ENCODE measurements at places on chromosomes 1 and 21. TPM values are rescaled to one million over a fixed set of nuclear protein-coding genes. Genes with fewer than 3 reads are reported as not detected.

DNA sequence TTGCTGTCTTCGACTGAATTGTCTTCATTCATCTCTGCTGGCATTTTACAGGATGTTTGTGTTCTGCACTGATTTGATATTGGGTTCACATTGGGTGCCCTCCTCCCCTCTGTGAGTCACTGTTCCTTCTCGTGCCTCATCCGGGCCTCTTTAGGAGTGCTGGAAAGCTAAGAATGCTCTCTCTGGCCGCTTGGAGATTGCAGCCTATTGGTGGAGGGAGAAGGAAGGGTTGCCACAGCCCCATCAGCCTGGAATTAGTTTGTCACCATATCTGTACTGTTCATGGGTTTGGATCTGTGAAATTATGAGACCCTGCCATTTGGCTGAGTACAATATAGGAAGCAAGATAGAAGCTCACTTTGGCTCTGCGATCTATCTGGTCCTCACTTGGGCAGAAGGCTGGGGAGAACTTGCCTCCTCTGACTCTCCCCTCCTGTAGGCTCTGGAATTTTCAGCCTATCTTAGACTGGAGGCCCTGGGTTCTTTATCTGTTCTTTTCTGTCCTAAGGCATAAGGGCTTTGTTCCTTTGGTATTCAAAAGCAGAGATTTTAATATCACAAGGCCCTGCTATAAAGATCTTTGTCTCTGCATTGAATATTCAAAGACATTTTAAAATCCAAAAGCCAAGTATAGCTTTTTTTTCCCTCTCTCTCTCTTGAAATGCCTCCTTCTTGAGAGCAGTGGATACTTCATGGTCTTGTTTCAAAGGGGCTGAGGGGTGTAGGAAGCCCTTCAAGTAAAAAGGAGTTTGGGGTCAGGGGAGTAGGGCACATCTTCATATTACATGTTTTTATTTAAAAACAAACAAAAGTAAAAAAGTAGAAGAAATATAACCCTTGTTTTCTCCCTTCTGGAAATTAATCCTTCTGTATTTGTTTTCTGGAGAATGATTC, 347.9 kb downstream of the ZP4 start:
- H3K36me3 ChIP-seq: no peaks in the 10 kb centered on the region
- H3K27me3 ChIP-seq: no peaks in the 10 kb centered on the region
- no peak overlapping the region for H3K27ac ChIP-seq
- H3K4me3 ChIP-seq: no peak overlapping the region
- DNase-seq: no peak

DNA sequence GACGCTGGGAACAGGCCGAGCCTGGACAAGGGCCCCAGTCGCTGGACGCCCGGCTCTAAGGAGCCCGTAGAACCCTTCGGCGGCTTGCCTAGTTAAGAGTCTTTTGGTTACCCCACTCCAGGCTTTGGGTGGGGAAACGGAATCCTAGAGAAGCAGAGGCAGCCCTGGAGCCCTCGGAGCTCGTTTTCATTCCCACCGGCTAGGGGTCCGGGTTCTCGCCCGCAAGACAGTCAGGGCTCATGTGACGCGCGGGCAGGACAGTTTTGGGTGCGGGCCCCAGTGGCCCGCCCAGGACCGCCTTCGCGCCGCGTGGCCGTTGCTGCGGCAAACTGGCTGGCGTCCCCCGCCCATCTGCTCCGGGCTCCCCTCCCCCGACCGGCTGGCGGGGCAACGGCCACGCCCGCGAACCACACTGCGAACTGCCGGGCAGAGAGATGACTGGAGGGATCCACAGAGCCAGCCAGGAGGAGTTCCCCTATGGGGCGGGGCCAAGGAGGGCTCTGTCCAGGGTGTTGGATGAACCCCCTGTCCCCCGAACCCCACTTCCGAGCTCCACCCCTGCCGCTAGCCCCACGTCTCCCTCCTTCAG, 829 bp upstream of the HES2 start:
- H3K27ac ChIP-seq: no peak overlapping the region
- H3K27me3 ChIP-seq: peaks cover 80% of the 10 kb centered on the region
- no peaks in the 10 kb centered on the region for H3K4me1 ChIP-seq

GRCh38 chr1:221264848-221265247, 385.6 kb downstream of the HLX start:
- H3K4me3 ChIP-seq: no peak overlapping the region
- H3K27ac ChIP-seq: no peak overlapping the region
- no peaks in the 10 kb centered on the region for H3K27me3 ChIP-seq
- no peak for DNase-seq
- peaks cover 3% of the 10 kb centered on the region for H3K4me1 ChIP-seq

GRCh38 chr1:176379626-176380339, 83.2 kb upstream of the PAPPA2 start:
- no peaks in the 10 kb centered on the region for H3K36me3 ChIP-seq
- no peak overlapping the region for H3K4me3 ChIP-seq

The CHRM3 gene
- 3.0 TPM for total RNA-seq

- no peak overlapping the region for H3K27ac ChIP-seq
- no peaks in the 10 kb centered on the region for H3K4me1 ChIP-seq
- H3K4me3 ChIP-seq: no peak overlapping the region
- H3K27me3 ChIP-seq: no peaks in the 10 kb centered on the region
- no peak for DNase-seq
Measured at GRCh38 chr1:104765085-104765484, 1015.4 kb downstream of the AMY1C start.

DNA sequence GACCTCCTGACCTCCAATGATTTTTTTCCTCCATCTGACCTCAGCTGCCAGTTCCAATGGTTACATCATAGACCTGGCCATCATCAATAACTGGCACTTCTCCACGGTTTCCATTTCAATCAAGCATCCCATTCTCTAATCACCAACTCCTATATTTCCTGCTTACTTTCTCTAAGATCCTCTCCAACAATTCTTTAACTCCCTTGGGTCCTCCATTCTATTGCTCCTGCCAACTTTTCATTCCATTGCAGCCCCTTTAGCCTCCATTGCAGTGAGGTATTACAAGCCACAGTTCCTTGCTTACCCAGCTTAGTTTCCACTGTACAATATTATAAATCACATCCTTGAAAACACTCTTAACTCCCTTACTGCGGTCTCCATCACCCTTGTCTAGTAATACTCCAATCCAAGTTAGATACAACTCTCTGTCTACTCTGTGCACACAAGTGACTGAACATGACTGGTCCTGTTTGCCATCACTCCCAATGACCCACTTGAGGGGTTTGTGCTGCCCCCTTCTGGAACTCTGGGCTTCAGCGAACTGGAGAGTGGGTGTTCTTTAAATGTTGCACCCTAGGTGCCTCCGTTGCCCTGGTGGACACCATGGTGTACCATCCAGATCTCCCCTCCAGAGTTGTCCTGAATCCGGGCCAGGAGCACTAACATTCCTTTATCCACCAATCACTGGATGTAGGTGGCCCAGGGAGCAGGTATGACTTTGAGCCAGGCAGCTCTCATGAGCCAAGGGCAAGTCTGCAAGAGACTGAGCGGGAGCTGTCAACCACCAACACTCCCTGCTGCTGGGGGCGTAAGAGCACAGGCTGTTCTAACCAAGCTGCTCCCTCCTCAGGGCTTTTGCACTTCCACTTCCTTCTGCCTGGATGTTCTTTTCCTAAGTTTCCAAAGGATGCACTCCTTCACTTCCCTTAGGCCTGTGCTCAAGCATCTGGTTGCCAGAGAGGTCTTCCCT, 3.7 kb upstream of the FNDC7 start:
- H3K27me3 ChIP-seq: peaks cover 3% of the 10 kb centered on the region
- H3K4me3 ChIP-seq: no peak overlapping the region
- H3K4me1 ChIP-seq: peaks cover 2% of the 10 kb centered on the region
- no peaks in the 10 kb centered on the region for H3K36me3 ChIP-seq

DNA sequence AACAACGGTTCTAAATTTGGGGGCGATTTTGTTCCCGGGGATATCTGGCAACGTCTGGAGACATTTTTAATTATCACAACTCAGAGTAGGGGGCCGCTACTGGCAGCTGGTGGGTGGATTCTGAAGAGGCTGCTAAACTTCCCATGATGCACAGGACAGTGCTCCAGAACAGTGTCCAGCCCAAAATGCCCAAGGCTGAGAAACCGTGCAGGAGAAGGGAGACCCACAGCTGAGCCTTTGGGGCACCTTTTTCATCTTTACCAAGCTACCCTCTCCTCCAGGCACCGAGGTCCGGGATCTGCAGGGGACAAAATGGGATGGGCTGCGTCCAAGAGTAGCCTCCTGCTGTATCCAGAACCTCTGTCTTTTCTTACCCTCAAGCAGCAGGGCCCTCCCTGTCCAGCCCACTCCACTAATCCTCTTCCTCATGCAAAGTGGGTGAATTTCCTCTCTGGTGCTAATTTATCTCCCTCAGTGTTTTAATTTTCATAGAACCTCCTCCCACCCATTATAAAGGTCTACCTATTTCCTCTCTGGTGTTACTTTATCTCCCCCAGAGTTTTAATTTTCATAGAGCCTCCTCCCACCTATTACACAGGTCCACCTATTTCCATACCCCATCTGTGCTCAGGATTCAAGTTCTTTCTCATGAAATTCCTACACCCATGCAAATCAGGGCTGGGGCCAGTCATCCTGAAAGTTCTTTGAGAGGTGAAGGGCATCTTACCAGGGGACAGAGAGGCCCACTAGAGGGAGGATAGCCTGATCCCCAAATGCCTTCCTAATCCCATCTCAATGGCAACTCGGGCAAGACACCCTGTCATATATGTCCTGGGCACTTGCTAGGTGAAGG, 42.7 kb downstream of the CSMD2 start:
- H3K27me3 ChIP-seq: peaks cover 18% of the 10 kb centered on the region
- no peak overlapping the region for H3K4me3 ChIP-seq
- no peak overlapping the region for H3K27ac ChIP-seq

The STYXL2 gene
- not detected for total RNA-seq

DNA sequence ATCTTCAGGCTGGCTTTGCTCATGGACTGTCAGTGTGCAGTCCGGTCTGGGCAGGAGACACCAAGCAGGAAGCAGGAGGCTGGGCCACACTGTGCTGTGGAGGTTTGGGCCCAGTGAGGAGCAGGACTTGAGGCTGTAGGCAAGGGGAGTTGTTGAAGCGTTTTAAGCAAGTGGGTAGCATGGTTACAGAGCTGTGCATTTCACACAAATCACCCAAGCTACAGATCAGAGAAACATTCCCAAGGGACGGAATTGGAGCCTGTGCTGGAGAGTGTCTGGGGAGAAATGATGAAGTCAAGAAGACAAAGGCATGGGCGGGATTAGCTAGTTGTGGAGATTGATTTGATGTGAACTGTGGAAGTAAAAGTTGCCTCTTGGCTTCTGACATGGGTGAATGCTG, 60.9 kb downstream of the KIF21B start:
- no peak overlapping the region for H3K27ac ChIP-seq
- H3K4me1 ChIP-seq: no peaks in the 10 kb centered on the region
- no peaks in the 10 kb centered on the region for H3K36me3 ChIP-seq
- peaks cover 10% of the 10 kb centered on the region for H3K27me3 ChIP-seq
- no peak overlapping the region for H3K4me3 ChIP-seq

The VAV3 gene
- 3.7 TPM for total RNA-seq

GRCh38 chr1:16235944-16236510, 956 bp downstream of the CPLANE2 start:
- H3K27me3 ChIP-seq: no peaks in the 10 kb centered on the region
- H3K4me1 ChIP-seq: peaks cover 16% of the 10 kb centered on the region
- H3K36me3 ChIP-seq: no peaks in the 10 kb centered on the region
- no peak for DNase-seq
- H3K4me3 ChIP-seq: peak overlapping the region; percentile 85
- H3K27ac ChIP-seq: peak overlapping the region; percentile 91

The BTBD8 gene
- total RNA-seq: 8.2 TPM

The SPRR2E gene
- total RNA-seq: not detected

DNA sequence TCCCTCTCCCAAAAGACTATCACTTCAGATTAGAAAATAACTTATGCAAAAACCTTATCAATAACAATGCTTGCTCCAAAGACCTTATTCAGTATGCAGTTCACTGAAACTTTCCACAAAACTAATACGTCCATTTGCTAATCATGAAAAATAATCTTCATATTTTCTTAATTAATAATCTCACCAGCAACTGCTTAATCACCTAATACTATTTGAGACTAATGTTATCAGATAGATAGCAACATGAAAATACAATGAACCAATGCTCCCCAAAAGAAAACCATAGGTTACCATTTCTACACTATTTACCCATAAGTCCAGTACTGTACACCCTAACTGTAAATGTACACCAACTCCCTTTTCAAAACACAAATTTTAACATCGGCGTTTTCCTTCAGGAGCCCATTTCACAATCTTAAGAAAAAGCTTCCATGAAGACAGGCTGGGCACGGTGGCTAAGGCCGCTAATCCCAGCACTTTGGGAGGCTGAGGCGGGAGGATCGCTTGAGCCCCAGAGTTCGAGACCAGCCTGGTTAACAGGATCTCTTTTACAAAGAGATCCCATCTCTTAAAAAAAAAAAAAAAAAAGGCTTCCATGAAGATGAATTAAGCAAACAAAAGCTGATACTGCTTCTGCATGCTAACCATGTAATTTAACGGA, 1.7 kb downstream of the GNB1 start:
- H3K4me1 ChIP-seq: peaks cover 27% of the 10 kb centered on the region
- H3K27me3 ChIP-seq: no peaks in the 10 kb centered on the region
- H3K27ac ChIP-seq: peak overlapping the region; percentile 93
- peaks cover 4% of the 10 kb centered on the region for H3K36me3 ChIP-seq
- peak overlapping the region; percentile 84 for H3K4me3 ChIP-seq

The FMO3 gene
- not detected for total RNA-seq

- no peaks in the 10 kb centered on the region for H3K36me3 ChIP-seq
- H3K4me3 ChIP-seq: no peak overlapping the region
- no peak overlapping the region for H3K27ac ChIP-seq
- H3K4me1 ChIP-seq: no peaks in the 10 kb centered on the region
Measured at GRCh38 chr1:191929383-191929782, 228.9 kb upstream of the RGS18 start.

The FTCD gene
- 49.3 TPM for total RNA-seq

DNA sequence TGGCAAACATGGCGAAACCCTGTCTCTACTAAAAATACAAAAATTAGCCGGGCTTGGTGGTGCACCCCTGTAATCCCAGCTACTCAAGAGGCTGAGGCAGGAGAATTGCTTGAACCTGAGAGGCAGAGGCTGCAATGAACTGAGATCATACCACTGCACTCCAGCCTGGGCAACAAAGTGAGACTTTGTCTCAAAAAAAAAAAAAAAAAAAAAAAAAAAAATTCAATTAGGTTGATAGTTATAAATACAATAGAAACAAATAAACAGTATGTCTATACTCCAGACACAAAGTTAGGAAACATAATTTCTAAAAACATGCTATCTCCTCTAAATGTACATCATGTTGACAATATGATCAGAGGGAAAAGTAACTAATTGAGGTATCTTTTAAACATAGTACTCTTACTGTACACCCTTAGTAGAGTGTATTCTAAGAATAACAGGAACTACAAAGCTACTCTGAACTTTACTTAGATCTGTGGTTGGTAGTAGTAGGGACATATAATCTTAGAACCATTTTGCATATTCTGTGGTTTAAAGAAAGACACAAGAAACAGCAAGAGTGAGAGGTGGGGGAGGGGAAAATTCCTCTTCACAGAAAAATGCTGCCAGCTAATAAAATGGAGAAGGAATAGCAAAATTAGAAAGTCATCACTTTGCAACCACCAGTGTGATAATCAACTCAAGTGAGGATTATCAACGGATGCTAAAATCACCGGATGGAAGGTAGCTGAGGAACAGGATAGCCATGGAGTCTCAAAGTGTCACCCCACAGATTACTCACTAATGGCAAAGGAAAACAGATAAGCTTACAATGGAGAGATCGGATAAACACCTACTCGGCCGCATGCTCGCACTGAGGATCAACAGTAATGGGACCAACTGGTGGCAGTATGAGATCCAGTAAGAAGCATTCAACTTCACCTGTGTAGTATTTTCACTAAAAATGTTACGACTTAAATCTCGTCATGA, 35.0 kb downstream of the MTOR start:
- DNase-seq: no peak
- H3K27ac ChIP-seq: no peak overlapping the region
- no peak overlapping the region for H3K4me3 ChIP-seq
- no peaks in the 10 kb centered on the region for H3K4me1 ChIP-seq
- H3K27me3 ChIP-seq: no peaks in the 10 kb centered on the region

The TNFSF4 gene
- total RNA-seq: 1.7 TPM
